ENCODE measurements at places on chromosomes 6 and 20. TPM values are rescaled to one million over a fixed set of nuclear protein-coding genes. Genes with fewer than 3 reads are reported as not detected.

IL20RA gene
- total RNA-seq: not detected

TRIM27 gene
- total RNA-seq: 61.4 TPM

COQ3 gene
- total RNA-seq: 13.1 TPM

DNA sequence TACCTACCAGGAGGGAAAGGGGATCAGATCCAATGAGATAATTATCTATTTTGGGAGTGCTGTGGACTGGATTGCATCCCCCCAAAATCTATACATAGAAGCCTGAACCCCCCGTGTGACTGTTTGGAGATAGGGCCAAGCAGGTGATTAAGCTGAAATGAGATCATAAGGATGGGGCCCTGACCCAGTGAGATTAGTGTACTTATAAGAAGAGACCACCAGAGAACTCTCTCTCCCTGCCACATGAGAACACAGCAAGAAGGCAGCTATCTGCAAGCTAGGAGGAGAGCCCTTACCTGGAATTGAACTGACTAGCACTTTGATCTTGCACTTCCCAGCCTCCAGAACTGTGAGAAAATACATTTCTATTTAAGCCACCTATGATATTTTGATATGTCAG lies 132.2 kb upstream of the NOX3 start:
- no peak for DNase-seq

GRCh38 chr20:50843331-50844276 lies 48.7 kb downstream of the BCAS4 start:
- DNase-seq: no peak

DNA sequence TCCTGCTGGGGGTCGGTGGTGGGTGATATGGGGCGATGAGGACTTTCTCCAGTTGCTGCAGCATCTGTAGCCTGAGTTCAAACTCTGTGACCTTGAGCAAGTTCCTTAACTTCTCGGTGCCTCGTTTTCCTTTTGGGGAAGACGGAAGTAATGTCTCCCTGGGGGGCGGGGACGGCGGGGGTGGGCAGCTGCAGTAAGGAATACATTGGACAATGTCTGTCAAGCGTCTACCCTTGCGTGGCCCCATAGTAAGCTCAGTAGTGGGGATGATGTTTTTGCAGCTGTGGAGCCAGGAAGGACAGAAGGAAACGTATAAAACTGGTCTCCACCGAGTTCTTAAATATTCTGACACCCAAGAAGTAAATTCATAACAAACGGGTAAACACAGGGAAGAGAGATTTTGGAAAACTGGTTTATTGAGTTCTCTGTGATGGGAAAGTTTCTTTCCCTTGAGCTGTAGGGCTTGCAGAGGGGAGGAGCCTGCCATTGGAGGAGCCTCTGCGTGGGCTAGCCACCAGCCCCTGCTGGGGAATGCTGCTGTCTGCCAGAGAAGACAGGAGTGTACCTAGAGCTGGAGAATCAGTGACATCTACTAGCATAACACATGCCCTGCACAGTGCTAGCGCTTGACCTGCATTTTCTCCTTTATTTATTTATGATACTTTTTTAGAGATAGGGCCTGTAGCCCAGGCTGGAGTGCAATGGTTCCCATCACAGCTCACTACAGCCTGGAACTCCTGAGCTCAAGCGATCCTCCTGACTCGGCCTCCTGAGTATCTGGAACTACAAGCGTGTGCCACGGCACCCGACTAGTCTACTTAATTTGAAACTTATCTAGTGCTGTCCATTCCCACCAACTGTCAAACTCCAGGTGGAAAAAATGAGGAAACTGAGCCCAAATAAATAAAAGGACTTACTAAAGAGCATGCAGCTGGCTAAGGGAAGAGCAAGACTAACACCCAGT lies 1.2 kb upstream of the ACSS1 start:
- DNase-seq: peak; percentile 43

Measured in SJSA1 (cell line).